ENCODE measurements at places on chromosomes 3 and 15. TPM values are rescaled to one million over a fixed set of nuclear protein-coding genes. Genes with fewer than 3 reads are reported as not detected.

DNA sequence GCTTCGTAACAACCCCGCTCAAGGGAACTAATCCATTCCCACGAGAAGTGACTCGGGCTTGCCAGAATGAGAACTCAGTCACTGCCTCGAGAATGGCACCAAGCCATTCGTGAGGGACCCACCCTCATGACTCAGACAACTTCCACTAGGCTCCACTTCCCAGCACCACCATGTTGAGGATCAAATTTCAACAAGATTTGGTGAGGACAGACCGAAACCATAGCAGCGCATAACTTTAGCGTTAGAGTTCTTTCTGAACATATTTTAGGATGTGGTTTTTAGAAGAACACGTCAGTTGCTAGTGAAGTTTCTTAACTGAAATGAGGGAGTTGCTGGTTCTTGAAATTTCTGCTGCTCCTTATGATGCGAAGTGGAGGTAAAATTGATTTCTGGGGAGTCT lies 13.5 kb downstream of the PTPRG start:
- peaks cover 12% of the 10 kb centered on the region for H3K4me1 ChIP-seq
- H3K36me3 ChIP-seq: no peaks in the 10 kb centered on the region
- DNase-seq: no peak
- no peak overlapping the region for H3K4me3 ChIP-seq
- no peaks in the 10 kb centered on the region for H3K27me3 ChIP-seq
- H3K27ac ChIP-seq: no peak overlapping the region

DNA sequence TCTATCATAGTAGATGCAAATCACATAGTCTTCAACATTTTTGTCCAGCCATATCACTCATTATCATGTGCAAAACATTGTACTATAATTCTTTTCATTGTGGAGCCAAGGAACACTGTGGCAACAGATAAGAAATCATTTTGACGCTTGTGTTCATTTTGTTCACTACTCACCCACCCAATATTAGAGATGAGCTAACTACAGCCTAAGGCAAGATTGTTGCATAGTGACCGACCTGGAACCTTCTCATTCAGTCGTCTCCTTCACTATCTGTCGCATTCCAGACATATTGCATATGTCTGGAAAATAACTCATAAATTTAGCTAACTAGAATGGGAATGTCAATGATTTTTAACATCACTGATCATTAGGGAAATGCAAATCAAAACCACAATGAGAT lies 270.3 kb downstream of the CGGBP1 start:
- H3K4me3 ChIP-seq: no peak overlapping the region
- no peak for DNase-seq
- H3K36me3 ChIP-seq: no peaks in the 10 kb centered on the region
- H3K4me1 ChIP-seq: peaks cover 13% of the 10 kb centered on the region
- no peak overlapping the region for H3K27ac ChIP-seq

GRCh38 chr3:134370611-134371531 lies 3.4 kb downstream of the AMOTL2 start:
- peaks cover 55% of the 10 kb centered on the region for H3K36me3 ChIP-seq
- H3K27me3 ChIP-seq: no peaks in the 10 kb centered on the region
- H3K4me1 ChIP-seq: peaks cover 85% of the 10 kb centered on the region
- DNase-seq: no peak
- peak overlapping the region; percentile 73 for H3K4me3 ChIP-seq
- peak overlapping the region; percentile 97 for H3K27ac ChIP-seq

DNA sequence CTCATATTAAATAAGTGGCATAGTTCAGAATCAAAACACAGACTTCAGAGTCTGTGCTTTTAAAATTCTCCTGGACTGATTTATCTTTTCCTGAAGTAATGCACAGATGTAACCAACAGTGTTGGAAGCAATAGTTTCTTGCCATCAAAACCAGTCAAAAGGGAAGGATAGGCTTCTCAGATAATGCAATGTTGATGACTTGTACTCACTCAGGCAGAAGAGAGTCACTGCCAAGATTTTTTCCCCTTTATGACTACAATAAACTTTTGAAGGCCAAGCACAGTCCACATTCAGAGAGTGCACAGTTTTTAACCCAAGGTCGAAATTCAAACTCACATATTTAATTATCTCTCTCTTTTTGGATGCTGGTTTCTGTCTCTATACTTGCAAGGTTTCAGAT lies 305.0 kb upstream of the SGO1 start:
- no peak overlapping the region for H3K4me3 ChIP-seq
- H3K27ac ChIP-seq: no peak overlapping the region
- no peaks in the 10 kb centered on the region for H3K4me1 ChIP-seq
- H3K27me3 ChIP-seq: no peaks in the 10 kb centered on the region
- H3K36me3 ChIP-seq: no peaks in the 10 kb centered on the region
- no peak for DNase-seq

DNA sequence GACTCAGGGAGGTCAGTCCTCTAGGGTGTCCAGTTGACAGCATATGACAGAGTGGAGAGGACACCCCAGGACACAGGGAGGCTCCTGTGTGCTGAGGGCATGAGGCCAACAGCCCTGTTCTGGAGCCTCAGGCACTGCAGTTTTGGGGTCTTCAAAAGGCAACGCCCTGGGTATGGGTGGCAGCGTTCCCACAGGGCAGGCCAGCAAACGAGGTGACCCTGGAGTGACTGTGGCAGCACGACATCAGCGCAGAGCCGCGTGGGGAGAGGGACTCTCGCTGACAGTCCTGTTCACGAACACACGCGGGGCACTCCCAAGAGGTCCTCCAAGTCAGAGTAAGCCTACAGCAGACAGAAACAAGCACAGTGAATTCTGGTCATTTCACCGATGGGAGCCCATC lies 41.4 kb upstream of the VPS8 start:
- H3K27me3 ChIP-seq: no peaks in the 10 kb centered on the region
- no peak overlapping the region for H3K27ac ChIP-seq
- peaks cover 7% of the 10 kb centered on the region for H3K4me1 ChIP-seq
- H3K4me3 ChIP-seq: no peak overlapping the region
- no peaks in the 10 kb centered on the region for H3K36me3 ChIP-seq

DNA sequence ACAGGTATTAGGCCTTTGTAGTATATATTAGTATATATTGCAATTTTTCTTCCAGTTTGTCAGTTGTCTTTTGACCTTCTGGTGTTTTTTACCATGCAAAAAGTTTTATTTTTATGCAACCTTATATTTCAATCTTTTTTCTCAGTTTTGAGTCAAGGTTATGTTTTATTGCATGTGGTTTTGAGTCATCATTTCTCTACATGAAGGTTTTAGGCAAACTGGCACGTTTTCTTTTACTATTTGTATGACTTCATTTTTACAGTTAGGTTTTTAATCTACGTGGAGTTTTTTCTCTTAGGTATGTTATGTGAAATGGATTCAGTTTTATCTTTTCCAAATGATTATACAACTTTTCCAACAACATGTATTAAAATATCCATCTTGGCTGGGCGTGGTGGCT lies 36.8 kb upstream of the TCAIM start:
- no peak overlapping the region for H3K4me3 ChIP-seq
- H3K27me3 ChIP-seq: no peaks in the 10 kb centered on the region
- no peaks in the 10 kb centered on the region for H3K4me1 ChIP-seq
- no peak overlapping the region for H3K27ac ChIP-seq
- H3K36me3 ChIP-seq: no peaks in the 10 kb centered on the region

DNA sequence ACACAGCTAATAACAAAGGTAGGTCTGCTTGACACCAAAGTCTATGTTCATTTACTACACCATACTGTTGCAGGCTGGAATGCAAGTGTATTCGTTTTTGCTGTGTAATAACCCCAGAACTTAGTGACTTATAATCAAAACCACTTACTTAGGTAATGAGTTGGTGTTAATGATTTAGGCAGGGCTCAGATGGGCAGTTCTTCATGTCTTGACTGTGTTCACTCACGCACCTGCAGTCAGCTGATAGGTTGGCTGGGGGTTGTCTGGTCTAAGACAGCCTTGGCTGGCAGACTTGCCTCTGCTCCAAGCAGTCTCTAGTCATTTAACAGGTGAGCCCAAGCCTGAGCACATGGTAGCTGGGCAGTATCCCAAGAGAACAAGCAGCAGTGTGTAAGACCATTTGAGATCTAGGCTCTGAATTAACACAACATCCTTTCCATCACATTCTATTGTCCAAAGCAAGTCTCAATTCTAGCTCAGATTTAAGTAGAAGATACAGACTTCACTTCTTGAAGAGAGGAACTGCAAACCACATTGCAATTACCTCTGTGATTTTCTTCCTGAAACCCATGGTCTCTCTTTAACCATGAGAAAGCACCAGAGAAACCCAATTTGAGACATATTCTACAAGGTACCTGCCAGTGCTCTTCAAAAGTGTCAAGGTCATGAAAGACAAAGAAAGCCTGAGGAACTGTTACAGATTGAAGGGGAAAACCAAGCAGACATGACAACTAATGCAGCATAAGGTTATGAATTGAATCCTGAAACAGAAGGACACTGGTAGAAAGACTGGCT lies 13.3 kb upstream of the DCLK3 start:
- no peak for DNase-seq
- H3K36me3 ChIP-seq: no peaks in the 10 kb centered on the region
- no peak overlapping the region for H3K4me3 ChIP-seq
- H3K27me3 ChIP-seq: no peaks in the 10 kb centered on the region
- no peak overlapping the region for H3K27ac ChIP-seq
- H3K4me1 ChIP-seq: no peaks in the 10 kb centered on the region

- DNase-seq: no peak
- H3K4me1 ChIP-seq: peaks cover 70% of the 10 kb centered on the region
- H3K27ac ChIP-seq: peak overlapping the region; percentile 15
- no peaks in the 10 kb centered on the region for H3K27me3 ChIP-seq
Observed at GRCh38 chr3:71104121-71104541, 479.4 kb downstream of the FOXP1 start.

GRCh38 chr3:46844881-46845312 lies 18.3 kb downstream of the MYL3 start:
- H3K4me3 ChIP-seq: peak overlapping the region; percentile 48
- H3K27me3 ChIP-seq: no peaks in the 10 kb centered on the region
- peak; percentile 87 for DNase-seq
- H3K4me1 ChIP-seq: peaks cover 27% of the 10 kb centered on the region
- H3K36me3 ChIP-seq: no peaks in the 10 kb centered on the region

DNA sequence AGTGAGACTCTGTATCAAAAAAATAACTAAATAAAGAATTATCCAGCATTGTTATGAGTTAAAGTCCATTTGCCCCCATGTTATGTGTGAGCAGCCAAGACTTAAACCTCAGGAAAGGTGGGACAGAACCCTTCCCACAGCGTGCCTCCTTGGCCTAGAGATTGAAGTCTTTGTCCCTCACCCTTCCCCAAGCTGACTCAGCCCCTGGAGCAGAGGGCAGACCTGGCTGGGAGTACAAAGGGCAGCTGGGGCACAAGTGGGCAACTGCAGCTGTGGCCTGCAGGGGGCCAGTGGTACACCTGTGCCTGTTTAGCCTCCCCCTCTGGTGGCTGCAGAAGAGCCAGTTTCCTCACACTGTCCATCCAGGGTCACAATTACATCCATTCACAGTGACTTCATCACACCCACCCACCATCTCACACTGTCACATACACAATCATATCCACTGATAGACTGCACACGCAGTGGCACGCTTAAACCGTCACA lies 940 bp upstream of the ACY1 start:
- peak overlapping the region; percentile 91 for H3K27ac ChIP-seq
- H3K27me3 ChIP-seq: no peaks in the 10 kb centered on the region
- peak overlapping the region; percentile 60 for H3K4me3 ChIP-seq
- H3K4me1 ChIP-seq: peaks cover 28% of the 10 kb centered on the region
- H3K36me3 ChIP-seq: no peaks in the 10 kb centered on the region

DNA sequence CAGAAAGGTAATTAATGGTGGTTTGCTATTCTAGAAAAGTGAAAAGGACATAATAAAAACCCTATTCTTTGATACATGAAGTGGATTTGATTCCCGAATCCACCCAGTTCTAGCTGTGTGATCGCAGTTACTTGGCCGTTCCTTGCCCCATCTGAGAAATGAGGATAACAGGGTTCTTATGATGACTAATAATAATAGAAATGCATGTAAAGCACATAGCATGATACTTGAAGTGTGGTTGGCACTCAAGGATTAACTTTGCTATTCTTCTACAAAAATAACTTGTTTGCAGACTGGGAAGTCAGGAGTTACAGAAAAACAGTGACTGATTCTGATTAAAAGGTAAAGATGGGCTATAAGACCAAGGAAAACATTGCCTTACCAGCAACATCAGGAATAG lies 26.8 kb downstream of the PARL start:
- H3K27ac ChIP-seq: no peak overlapping the region
- no peaks in the 10 kb centered on the region for H3K4me1 ChIP-seq
- no peak overlapping the region for H3K4me3 ChIP-seq
- H3K27me3 ChIP-seq: no peaks in the 10 kb centered on the region

DNA sequence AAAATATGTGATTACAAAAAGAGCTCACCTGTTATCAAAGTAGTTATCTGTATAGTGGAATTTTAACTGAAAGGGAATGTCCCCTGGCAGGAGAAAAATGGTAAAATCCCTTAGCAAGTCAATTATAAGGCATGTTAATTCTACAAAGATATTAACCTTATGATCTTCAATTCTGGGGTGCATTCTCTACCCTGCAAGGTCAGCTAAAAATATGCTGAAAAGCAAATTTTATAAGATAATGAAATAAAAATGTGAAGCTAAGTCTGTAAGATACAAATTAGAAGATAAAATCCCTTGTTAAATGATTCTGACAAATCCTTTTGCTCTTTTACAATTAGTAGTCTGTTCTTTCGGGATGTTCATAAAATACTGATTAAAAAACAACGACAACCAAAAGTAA lies 109.8 kb downstream of the BBX start:
- no peak for DNase-seq
- H3K4me1 ChIP-seq: peaks cover 8% of the 10 kb centered on the region
- H3K36me3 ChIP-seq: no peaks in the 10 kb centered on the region
- H3K27me3 ChIP-seq: no peaks in the 10 kb centered on the region
- no peak overlapping the region for H3K27ac ChIP-seq

DNA sequence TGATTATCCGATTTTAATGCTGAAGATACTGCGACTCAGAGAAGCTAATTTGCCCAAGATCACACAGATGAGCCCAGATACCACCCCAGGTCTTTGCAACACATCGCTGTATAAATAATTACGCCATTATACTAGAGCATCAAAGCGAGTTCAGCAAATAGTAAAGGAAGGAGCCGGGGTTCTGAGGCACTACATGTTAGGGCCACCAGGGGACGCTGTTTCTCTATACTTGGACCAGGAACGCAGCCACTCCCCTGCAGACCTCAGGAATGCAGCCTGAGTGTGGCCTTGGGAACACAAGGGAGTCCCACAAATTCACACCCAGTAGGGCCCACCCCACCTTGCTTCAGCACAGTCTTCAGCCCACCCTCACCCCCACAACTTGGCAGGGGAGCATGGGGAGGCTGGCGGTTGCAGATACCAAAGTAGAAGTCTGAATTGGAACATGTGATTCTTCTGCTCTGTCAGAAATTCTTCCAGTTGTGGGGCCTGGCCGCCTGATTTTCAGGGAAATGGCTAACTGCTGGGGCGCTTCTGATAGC lies 57.8 kb upstream of the RYK start:
- H3K27ac ChIP-seq: peak overlapping the region; percentile 80
- DNase-seq: no peak
- no peaks in the 10 kb centered on the region for H3K27me3 ChIP-seq
- peak overlapping the region; percentile 8 for H3K4me3 ChIP-seq

Gene POC1A
- 0.74 TPM for total RNA-seq

Gene HES1
- 191 TPM for total RNA-seq

Gene PCBP4
- 36.6 TPM for total RNA-seq

Gene CELSR3
- total RNA-seq: 2.2 TPM

Gene TMOD3
- 28.5 TPM for total RNA-seq

Gene PP2D1
- not detected for total RNA-seq

Gene GUCA1C
- not detected for total RNA-seq

Gene LRRC34
- total RNA-seq: 0.49 TPM

Gene ROPN1
- total RNA-seq: not detected

All from vagina (tissue), 2 donors.